Daoy (cell line): ENCODE measurements at places on chromosomes 4 and X.

- peak; percentile 21 for DNase-seq
Measured at GRCh38 chrX:74536832-74537371, 77.5 kb downstream of the RLIM start.

GRCh38 chrX:16978193-16978984 lies 31.9 kb downstream of the REPS2 start:
- no peak for DNase-seq

GRCh38 chr4:93342738-93343137 lies 485.8 kb upstream of the ATOH1 start:
- no peak for DNase-seq

GRCh38 chr4:94507708-94508107 lies 56.0 kb downstream of the PDLIM5 start:
- peak; percentile 47 for DNase-seq

GRCh38 chr4:183329954-183330742 lies 7.9 kb upstream of the CLDN24 start:
- DNase-seq: no peak

- DNase-seq: no peak
Measured at GRCh38 chr4:92252846-92253245, 50.9 kb upstream of the GRID2 start.

- DNase-seq: no peak
Measured at GRCh38 chr4:74317616-74318246, 9.5 kb downstream of the EPGN start.

GRCh38 chr4:6526156-6526555 lies 48.8 kb upstream of the MAN2B2 start:
- DNase-seq: no peak
